ENCODE measurements at places on chromosomes 2 and 18.

DNA sequence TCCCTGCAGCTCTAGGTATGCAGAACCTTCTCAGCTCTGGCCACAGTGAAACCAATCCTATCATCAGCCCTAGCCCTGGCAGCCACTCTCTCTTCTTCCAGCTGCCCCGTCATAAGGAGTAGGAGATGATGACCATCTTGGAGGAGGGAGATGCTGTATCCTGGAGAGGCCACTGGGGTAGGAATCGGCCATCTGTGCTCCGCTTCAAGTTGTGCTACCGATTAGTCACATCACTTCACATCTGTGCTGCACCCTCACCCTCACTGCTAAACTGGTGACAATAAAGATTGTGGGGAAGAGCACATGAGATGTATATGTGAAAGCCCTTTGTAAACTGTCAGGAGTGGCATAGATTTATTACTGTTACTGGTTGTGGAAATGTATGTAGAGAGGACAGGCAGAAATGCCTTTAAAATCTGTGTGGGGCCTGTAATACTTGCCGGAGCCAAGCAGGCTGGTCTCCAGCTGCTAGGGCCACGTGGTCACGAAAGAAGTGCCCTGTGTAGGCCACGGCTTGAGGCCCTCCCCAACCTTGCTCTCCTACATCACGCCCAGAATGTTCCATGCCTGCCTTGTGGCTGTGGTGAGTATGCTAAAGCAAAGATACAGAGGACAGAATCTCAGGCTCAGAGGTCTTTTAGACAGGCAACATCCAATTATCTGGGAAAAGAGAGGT is 236.8 kb downstream of the CLIP4 start:
- DNase-seq: no peak

DNA sequence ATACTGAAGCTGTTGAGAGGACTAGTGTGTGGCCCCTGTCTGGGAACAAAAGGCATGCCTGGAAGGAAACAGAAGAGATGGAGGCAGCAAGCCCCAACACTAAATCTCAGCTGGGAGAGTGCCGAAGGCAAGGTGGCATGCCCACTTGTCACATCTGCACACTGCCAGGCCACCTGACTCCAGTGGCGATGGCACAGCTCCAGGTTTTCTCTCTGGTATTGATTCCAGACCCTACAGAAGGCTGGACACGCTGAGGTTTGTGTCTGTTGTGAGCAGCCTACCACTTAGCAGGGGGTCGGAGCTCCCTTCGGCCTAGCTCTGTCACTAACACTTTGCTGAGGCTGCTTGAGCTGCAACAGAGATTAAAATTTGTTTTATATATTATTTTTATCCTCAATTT is 307.3 kb downstream of the TDRD15 start:
- DNase-seq: no peak

GRCh38 chr2:69022548-69022947 is 9.6 kb downstream of the ANTXR1 start:
- DNase-seq: no peak

DNA sequence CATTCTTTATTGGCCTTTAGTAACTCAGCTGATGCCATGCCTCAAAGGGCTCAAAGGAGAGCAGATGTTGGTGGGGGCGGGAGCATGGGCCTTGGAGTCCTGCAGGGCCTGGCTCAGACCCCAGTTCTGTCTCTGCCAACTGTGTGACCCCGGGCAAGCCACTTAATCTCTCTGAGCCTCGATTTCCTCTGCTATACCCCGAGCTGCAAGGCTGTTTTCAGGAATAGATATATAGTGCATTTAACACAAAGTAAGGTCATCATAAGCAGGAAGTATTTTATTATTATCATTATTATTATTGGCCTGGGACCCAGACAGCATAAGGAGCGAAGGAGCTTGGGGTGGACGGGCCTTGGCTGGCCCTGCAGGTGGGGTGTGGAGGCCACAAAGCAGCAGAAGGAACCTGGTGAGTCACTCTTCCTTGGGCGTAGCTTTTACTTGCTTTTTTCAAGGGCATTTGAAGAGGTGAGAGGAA is 162.7 kb downstream of the INHBB start:
- DNase-seq: no peak

DNA sequence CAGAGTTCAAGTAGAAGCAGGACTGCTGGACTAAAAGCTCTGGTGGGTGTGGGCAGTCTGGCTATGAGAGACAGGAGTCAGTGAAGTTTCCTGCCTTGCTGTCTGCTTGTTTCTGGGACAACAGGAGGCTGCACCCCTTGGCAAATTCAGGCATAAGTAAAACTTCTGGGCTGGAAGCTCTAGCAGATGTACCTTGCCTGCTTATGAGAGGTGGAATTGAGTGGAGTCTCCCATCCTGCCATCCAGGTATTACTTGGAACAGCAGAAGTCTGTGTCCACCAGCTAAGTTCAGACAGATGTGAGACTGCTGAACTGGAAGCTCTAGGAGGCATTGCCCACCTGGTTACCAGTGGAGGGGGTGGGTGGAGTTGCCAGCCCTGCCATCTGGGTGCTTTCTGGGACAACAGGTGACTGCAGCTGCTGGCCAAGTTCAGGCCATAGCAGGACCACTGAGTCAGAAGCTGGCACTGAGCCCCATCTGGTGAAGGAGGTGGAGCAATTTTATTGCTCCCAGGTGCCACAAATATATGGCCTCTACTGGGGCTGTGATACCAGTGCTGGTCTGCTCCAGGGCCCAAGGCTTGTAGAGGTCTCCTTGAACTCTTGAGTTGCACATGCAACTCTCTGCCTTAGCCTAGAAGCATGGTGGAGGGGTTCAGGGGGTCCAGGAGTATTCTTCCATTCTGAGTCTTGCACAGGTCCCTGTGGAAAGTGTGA is 199.4 kb upstream of the FN1 start:
- no peak for DNase-seq

DNA sequence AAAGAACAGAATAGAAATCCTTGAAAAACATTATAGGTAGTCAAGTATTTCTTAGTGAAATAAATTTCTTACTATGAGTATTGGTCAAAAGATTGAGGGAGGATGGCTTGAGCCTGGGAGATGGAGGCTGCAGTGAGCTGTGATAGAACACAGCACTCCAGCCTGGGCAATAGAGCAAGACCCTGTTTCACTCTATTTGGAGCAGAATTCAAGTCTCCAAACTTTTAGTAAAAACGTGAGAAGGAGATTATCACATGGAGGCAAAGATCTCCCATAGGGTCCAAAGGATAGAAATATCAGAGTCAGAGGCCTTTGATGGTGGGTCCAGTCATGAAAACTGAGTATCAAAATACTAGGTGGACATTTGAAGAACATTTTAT is 2.4 kb upstream of the MYL12A start:
- no peak for DNase-seq

DNA sequence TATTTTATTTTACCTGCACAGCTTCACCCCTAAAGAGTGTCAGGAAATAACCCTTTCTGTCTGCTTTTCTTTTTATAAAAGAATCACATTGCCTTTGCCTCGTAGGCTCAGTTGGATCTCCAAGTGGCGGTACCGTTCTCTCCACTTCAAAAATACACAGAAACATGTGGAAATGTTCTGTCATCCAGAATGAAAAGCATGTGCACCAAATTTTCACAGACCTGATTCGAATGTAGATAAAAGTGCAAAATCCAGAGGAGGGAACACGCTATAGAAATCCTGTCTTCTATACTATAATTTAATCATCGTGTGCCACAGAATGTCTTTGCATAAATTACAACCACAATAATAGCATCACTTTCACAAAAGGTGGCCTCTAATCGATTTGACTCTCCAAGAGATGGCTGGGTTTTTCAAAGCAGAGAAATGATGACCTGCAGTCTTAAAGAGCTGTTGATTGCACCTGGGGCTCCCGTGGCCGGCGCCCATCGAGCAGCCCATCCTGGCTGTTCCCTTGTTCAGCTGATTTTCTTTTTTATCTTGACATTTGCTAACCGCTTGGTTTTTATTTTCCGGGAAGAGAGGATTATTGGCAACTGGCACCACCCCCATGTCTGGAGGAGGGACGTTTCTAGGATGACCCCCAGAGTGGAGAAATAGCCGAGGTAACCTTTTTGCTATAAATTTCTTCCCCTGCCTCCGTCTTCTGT is 290.2 kb downstream of the SOX11 start:
- DNase-seq: no peak

GRCh38 chr2:95203911-95204310 is 3.4 kb upstream of the ZNF892 start:
- DNase-seq: no peak

DNA sequence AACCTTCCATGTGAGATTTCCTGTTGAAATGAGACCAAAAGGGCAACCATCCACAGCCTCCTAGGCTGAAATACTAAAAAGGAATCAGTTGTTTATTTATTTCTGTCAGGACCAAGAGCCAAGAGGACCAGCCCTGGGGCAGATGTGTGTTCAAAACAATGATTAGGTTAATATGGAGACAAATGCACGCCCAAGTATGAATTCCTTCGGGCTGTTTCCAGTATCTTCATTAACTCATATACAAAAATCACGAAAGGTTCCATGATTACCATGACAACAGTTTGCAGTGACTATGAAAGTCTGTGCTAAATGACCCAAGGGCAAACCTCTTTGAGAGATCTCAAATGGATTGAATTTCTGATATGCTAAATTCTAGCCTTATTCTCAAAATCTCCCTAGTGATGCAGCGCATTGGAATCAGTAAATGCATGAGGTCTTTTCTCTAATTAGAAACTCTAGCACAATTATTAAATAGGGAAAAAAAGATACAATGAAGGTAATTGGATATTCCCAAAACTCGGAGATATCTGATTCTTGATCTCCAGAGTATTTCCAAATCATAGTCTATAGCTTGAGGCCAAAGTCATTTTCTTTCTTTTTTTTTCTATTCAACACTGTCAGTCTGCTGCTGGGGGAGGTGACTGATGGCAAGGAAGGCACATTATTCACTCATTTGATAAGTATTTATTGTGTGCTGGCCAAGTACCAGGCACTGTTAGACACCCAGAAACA is 35.6 kb downstream of the VIT start:
- DNase-seq: no peak

DNA sequence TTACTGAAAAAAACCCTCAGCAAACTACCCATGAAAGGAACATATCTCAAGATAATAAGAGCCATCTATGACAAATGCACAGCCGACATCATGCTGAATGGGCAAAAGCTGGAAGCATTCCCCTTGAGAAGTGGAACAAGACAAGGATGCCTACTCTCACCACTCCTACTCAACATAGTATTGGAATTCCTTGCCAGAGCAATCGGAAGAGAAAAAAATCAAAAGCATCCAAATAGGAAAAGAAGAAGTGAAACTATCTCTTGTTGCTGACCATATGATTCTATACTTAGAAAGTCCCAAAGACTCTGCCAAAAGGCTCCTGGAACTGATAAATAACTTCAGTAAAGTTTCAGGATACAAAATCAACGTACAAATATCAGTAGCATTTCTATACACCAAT is 40.6 kb upstream of the MSTN start:
- DNase-seq: no peak

- no peak for DNase-seq
Measured at GRCh38 chr2:121130301-121130850, 154.6 kb downstream of the TFCP2L1 start.

DNA sequence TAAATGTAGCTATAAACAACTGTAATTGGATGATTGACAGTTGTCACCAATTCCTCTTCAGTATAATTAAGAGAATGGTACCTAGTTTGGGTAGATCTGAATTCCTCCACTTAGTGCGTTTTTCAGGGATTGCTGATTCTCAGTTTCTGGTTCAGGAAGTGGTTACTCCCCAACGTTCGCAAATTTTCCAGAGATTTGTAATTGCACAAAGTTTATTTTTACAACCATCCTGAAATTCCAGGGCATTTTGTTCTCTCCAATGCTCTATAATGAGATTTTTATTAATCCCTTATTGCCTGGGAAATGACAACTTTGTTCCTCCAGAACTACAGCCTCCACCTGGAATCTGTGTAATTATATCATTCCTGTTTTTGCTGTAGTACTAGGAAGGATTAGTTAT is 710.6 kb upstream of the ZEB2 start:
- no peak for DNase-seq

- no peak for DNase-seq
Measured at GRCh38 chr2:46001741-46002506, 295.3 kb upstream of the EPAS1 start.

GRCh38 chr2:73963385-73964120 is 21.2 kb upstream of the TET3 start:
- DNase-seq: no peak

GRCh38 chr18:3898861-3899613 is 449.1 kb downstream of the TGIF1 start:
- DNase-seq: no peak

DNA sequence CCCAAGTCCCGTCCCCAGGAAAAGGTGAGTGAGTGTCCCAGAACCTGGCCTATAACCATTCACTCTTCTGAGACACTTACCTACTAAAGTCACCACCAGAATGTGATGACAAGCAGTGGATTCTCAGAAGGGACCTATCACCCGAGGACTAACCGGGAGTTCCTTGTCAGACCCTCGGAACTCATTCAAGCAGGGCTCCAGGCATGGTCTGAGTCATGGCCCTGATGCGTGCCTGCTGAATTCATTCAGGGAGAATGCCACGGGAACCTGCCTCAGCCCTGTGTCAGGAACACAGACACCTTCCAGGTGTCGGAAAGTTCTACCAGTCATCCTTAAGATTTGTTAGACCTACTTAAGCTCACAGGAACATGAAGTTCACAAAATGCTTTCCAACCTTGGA is 29.8 kb downstream of the ALPK2 start:
- no peak for DNase-seq

GRCh38 chr2:206693399-206694137 is 24.6 kb downstream of the DYTN start:
- DNase-seq: peak; percentile 47

DNA sequence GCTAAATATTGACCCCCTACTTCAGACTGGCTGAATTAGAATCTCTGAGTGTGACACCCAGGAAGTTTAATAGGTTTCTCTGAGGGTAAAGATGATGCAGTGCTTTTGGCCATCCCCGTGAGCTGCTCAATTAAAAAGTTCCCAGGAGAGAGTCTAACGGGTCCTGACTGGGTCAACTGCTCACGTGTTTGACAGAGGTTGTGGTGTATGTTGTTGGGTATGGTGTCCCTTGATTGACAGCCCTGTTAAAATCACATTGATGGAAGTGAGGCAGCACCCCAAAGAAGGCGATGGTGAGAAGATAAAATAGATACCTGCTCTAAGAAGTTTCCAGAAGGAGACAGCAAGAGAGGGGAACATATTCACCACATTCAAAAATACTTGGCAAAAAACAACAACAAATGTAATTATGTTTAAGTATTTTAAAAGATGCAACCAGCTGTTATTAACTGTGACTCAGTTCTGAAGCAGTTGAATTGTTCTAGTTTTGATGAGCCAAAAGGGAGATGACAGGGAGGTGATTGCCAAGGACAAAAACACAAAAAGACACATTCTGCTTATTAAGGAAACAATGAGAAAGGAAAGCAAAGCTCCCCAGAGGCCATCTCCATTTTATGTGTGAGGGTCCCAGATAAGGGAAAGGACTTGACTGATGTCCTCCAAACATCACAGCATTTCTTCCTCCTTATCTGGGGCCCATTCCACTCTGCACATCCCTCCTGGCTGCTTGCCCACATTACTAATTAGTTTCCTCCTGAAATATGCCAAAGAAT is 11.5 kb upstream of the GMCL1 start:
- no peak for DNase-seq

- no peak for DNase-seq
Measured at GRCh38 chr2:47195148-47195547, 40.0 kb upstream of the STPG4 start.

GRCh38 chr18:51076503-51076902 is 46.5 kb downstream of the SMAD4 start:
- no peak for DNase-seq

- no peak for DNase-seq
Measured at GRCh38 chr2:188068093-188068492, 223.6 kb upstream of the GULP1 start.

Measured in GDM1 (cell line).